ENCODE measurements at places on chromosomes 7 and 10.

- no peak for DNase-seq
Measured at GRCh38 chr7:102085218-102085772, 201.4 kb upstream of the SH2B2 start.

DNA sequence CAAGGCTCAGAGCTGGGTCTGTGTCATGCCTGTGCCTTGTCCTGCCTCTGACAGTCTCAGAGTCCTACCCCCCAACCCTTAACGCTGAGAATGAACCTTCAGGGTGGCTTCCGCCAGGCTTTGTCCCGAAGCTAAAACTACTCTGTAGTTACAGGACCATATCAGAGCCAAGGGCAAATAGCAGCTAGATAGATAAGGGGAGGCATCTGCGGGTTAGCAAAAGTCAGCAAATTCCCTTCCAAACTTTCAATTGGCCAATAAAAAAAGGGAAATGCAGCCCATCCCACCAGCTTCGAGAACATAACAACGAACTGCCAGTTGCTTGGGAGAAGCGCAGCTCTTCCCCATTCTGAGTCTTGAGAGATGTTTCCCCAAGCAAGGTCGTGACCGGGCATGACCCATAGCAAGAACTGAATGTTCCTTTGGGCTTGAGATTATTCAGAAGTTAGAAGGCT, 17.7 kb downstream of the CCL24 start:
- DNase-seq = no peak

- DNase-seq = no peak
Measured at GRCh38 chr7:155584763-155585531, 38.6 kb upstream of the CNPY1 start.

DNA sequence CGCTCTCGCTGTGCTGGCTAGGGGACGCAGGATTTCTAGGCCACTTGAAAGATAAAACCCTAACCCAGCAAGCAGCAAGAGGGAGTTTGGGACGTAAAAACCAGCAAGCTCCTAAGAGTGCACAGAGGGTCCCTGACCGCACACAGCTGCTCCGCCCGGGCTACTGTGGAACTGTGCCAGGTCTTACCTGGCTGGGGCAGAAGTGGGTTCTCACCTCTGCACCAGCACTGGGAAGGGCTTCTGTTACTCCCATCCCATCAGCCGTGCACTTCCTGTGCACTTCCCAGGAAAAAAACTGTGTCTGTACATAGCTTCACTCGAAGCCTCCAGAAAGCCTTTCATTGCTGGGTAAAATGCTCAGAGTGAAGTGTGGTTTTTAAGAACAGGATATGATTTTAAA, 45.9 kb upstream of the PTF1A start:
- no peak for DNase-seq

DNA sequence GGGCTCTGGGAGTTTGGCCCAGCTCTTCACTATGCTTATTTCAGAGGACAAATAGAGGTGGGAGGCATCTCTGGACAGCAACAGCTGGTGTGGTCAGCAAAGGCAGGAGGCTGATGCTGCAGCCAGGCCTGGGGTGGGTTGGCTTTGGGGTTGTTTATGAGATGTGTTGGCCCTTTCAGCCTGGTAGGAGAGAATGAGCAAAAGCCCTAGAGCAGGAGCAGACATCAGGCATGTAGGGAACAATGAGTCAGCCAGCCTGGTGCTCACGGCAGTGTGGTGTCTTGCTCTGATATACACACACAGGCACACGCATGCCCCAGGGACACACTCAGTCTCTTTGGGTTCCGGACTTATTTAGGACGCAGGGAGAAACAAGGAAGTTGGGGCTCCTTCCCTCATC, 157.1 kb downstream of the PRKCQ start:
- DNase-seq = no peak

DNA sequence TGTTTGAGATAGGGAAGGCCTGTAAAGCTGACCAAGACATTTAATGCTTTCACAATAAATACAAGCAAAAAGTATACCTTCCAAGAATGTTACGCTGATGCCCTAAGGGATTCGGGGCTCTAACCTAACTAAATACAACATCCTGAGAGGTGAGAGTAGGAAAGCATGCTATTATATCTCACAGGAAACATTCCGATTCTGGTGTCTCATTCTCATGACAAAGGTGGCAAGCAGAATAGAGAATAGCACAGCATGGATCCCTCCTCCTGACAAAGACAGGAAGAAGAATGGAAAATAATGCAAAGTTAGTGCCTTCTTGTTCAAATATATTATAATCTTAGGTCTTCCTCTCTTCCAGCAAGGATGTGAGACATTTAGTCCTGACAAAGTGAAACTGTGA, 504.3 kb downstream of the TFEC start:
- no peak for DNase-seq

- no peak for DNase-seq
Measured at GRCh38 chr7:99975782-99976521, at the start of gene AZGP1. AZGP1 (minus strand) TSS chr7:99976031; CDS start chr7:99976020, 11 bp downstream.

GRCh38 chr7:106679153-106679931, 18.4 kb upstream of the CCDC71L start:
- no peak for DNase-seq

GRCh38 chr10:9234191-9234590, 1179.7 kb downstream of the GATA3 start:
- no peak for DNase-seq

DNA sequence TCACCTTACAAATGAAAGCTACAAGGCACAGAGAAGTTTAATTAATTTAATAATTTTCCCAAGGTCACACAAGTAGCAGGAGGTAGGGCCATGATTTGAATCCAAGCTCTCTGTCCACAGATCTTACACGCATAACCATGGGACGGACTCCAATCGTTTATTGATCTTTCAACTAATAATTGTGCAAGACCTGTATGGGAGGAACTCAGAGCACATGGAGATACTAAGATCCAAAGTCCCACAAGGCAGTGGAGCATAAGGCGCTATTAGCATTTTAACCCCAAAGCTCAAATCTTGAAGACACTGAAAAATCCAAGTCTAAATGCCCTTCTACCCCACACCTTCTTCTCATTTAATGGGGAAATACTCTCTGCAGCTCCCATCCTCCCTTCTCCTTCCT, 143.5 kb downstream of the FGFR2 start:
- no peak for DNase-seq

GRCh38 chr7:82106201-82106600, 336.4 kb upstream of the HGF start:
- no peak for DNase-seq

- DNase-seq = no peak
Measured at GRCh38 chr10:132100091-132100481, 34.3 kb downstream of the JAKMIP3 start.

GRCh38 chr7:134879815-134880475, 100.5 kb downstream of the CALD1 start:
- DNase-seq = no peak

DNA sequence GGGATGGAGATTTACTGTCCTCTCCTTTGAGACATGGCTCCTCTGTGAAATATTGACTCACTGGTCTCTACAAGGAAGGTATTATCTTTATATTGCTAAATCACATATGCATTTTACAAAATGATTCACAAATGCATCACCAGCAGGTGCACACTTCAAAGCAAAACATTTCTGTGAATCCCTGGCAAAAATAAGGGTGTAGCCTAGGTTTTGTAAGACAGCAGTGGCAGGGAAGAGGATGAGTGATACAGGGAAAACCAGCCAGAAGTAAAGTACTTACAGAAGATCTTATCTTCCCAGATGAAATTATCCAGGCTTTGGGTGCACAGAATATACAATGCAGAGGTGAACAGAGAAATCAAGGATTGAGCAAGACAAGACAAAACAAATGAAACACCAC, 1094.6 kb downstream of the GATA3 start:
- DNase-seq = no peak

GRCh38 chr7:272108-272615, 17.8 kb upstream of the FOXL3 start:
- DNase-seq = no peak

GRCh38 chr10:79072041-79072441, 3.3 kb downstream of the ZMIZ1 start:
- no peak for DNase-seq

DNA sequence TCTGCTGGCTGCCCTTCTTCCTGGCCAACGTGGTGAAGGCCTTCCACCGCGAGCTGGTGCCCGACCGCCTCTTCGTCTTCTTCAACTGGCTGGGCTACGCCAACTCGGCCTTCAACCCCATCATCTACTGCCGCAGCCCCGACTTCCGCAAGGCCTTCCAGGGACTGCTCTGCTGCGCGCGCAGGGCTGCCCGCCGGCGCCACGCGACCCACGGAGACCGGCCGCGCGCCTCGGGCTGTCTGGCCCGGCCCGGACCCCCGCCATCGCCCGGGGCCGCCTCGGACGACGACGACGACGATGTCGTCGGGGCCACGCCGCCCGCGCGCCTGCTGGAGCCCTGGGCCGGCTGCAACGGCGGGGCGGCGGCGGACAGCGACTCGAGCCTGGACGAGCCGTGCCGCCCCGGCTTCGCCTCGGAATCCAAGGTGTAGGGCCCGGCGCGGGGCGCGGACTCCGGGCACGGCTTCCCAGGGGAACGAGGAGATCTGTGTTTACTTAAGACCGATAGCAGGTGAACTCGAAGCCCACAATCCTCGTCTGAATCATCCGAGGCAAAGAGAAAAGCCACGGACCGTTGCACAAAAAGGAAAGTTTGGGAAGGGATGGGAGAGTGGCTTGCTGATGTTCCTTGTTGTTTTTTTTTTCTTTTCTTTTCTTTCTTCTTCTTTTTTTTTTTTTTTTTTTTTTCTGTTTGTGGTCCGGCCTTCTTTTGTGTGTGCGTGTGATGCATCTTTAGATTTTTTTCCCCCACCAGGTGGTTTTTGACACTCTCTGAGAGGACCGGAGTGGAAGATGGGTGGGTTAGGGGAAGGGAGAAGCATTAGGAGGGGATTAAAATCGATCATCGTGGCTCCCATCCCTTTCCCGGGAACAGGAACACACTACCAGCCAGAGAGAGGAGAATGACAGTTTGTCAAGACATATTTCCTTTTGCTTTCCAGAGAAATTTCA, 1.7 kb downstream of the ADRB1 start:
- no peak for DNase-seq

GRCh38 chr10:79069325-79070080, 737 bp downstream of the ZMIZ1 start:
- no peak for DNase-seq

DNA sequence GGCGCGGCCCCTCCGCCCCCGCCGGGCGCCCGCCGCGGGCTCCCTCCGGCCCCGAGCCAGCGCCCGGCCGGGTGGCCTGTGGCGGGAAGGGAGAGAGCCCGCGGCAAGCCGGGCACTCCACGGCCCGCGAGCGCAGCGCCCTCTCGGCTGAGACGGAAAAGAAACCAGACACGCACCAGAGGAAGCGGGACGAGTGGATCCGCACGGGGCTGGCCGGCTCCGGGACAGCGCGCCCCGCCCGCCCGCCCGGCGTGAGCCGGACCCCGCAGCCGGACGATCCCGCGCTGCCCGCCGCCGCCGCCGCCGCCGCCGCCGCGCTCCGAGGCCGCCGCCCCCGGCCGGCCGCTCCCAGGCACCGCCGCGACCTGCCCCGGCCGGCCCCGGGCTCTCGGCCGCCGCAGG, 300 bp downstream of the ARHGAP21 start:
- no peak for DNase-seq

GRCh38 chr7:77316219-77316978, 99.8 kb downstream of the GSAP start:
- no peak for DNase-seq

GRCh38 chr7:69018200-69018599, 580.1 kb upstream of the AUTS2 start:
- no peak for DNase-seq

DNA sequence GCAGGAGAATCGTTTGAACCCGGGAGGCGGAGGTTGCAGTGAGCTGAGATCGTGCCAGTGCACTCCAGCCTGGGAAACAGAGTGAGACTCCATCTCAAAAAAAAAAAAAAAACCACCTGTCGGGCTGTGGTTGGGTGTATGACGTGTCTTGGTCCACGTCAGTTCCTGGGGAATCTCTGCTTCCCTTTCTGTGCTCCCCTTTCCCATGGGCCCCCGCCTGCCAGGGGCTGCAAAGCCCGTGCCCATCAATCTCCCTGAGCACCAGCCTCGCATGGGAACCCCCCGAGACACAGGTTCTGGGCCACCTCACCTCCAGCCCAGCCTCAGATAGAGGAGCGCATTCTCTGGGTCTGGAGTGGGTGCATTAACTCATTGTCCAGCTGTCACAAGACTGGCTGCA, 2.3 kb upstream of the SH2B2 start:
- DNase-seq = no peak

DNA sequence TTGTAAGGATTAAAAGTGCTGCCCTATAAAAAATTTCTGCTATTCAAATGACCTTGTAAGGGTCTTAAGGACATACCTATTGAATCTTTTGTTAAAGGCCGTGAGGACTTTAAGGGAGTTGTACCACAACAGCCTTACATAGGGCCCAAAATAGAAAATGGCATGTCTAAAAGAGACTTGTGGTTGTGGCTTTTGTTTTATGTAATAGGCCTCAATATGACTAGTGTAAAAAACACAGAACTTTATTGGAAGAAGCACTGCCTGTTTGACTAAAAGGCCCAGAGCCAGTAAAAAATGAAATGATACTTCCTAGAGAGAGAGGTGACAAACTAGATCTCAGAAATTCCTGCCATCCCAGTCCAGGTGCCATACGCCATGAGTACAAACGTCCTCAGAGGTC, 286.6 kb downstream of the SEMA3D start:
- DNase-seq = no peak

GRCh38 chr7:121603886-121604285, 207.8 kb upstream of the FAM3C start:
- no peak for DNase-seq

DNA sequence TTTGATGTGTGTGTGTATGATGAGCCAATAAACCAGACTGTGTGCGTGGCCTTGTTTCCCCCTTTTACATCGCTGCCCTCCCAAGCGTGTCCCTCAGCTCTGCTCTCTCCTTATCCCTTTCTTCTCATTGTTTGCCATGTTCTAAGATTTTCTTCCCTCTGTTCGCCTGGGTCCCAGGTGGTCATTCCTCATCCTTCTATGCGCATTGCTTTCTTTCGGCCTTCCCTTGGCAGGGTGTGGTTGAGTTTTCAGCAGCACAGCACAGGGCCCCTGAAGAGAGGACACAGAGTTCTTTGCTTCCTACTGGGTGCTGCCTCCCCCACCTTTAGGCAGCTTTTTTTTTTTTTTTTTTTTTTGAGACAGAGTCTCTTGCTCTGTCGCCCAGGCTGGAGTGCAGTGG, 23.1 kb downstream of the GBX1 start:
- no peak for DNase-seq

DNA sequence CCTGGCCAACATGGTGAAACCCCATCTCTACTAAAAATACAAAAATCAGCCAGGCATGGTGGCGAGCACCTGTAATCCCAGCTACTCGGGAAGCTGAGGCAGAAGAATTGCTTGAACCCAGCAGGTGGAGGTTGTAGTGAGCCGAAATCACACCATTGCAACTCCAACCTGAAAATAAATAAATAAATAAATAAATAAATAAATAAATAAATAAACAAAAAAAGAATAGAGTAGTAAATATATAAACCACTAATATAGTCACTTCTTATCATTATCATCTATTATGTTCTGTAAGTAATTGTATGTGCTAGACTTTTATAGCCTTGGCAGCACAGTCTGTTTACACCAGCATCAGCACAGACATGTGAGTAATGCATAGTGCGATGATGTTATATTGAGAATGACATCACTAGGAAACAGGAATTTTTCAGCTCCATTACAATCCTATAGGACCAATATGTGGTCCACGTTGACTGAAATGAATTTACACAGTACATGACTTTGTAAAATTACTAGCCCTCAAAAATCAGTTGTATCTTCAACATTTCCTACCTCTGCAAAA, 385.4 kb upstream of the ANKRD30A start:
- no peak for DNase-seq
